ENCODE measurements at places on chromosomes 6 and 20.

GRCh38 chr20:59657459-59658046, 53.2 kb downstream of the PHACTR3 start:
- no peak for DNase-seq

DNA sequence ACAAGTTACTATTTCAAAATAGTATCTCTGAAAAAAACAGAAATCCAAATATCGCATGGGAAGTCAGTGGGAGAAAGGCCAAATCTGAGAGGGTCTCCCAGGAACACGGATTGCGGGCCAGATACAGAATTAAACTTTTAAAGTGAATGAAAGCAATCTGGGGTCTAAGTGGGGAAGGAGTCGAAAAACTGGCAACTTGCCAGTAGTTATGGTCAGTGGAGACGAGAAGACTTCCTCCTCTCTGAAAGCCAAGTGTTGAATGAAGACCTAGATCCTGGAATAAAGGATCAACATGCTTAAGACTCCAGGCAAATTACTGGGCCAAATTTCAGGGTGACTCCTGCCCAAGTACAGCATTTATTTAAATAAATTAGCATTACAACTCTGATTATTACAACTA, 123.6 kb downstream of the BFSP1 start:
- no peak for DNase-seq

- no peak for DNase-seq
Observed at GRCh38 chr20:4573564-4574355, 147.9 kb upstream of the PRND start.

DNA sequence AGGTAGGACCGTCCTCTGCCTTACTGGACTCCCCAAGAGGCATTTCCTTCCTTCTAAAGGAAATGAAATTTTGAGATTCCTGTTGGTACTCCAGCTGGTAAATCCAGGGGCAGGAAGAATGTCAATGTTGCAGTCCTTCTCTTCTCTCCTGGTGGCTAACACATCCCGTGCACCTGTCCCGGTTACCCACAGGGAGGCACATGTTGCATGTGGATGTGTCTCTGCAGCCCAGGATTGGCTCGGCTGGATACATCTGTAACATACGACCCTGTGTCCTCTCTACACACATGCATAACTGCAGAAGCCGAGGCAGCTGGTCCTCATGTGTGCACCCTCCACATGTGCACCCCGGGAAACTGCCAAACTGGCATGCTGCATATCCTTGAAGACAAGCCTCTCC, 1.3 kb upstream of the LRFN2 start:
- DNase-seq: no peak

DNA sequence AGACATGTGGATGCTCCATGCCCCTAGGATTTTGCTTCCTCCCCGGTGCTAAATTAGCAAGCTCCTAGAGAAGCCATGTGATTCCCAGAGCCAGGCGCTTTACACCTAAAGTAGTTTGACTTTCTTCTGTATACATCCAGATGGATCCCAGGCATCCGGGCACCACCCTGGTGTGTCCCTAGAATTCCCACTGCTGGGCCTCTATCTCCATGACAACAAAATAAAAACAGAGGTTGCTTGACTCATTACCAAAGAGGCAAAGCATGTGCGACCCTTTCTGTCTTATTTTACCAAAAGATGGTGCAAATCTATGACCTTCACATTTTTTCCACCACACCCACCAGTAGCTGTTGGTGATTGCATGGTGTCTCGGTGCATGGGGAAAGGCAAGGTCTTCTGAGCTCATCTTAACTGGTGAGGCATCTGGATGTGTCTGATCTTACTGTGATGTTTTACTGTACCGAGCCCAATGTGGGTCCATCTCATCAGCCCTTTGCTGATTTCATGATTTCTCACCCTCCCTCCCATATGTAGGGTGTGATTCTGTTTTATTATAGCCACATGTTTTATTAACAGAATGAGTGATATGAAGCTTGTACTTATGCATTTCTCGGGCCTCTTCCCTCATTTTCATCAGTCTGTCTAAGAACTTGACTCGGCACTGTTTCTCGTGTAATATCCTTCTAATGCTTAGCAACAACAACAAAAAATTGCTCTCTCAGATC, 27.4 kb upstream of the VAPB start:
- no peak for DNase-seq

- no peak for DNase-seq
Observed at GRCh38 chr6:47134476-47135189, 92.5 kb upstream of the ADGRF1 start.

GRCh38 chr6:110509617-110510241, 33.3 kb upstream of the SLC22A16 start:
- DNase-seq: no peak

DNA sequence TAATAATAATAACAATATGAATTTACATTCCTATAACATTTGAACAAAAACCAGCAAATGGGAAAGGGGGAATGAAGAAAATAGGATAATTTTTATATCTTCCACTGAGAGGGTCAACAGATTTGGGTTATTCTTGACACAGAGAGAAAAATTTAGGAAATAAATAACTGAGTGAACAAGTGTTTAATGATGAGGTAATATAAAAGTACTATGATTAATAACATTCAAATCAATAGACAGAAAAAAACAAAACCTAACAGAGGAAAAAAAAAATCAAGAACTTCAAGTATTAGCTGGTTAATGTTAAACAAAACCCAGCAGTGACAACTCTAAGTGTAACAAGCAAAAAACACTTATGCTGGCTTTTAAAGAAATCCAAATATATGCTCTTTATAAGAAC, 66.5 kb downstream of the LCA5 start:
- DNase-seq: no peak

GRCh38 chr6:33017694-33018353, 8.4 kb upstream of the HLA-DOA start:
- no peak for DNase-seq

Measured in Peyer's patch (tissue), 4 donors.